ENCODE measurements at places on chromosomes 4 and X. TPM values are rescaled to one million over a fixed set of nuclear protein-coding genes. Genes with fewer than 3 reads are reported as not detected.

DNA sequence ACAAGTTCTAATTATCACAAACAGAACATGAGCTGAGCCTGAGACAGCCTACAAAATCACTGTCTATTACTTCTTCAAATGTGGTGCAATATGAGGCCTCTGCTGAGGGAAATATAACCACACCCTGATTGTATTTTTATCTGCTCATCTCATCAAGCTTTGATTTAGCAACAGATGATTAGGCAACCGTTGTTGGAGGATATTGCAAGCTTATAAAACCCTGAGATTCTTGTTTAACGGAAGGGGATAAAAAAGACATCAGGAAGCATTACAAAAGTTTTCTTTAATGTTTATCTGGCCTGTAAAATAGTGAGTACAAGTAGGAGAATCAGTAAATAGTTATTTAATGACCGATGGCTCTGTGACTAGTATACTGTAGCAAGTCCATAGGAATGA is 108.5 kb downstream of the ZNF330 start:
- no peak for DNase-seq
- no peaks in the 10 kb centered on the region for H3K36me3 ChIP-seq
- H3K4me3 ChIP-seq, result no peak overlapping the region
- no peaks in the 10 kb centered on the region for H3K4me1 ChIP-seq
- H3K27ac ChIP-seq, result no peak overlapping the region

PNCK gene
- 1.1 TPM for total RNA-seq

DNA sequence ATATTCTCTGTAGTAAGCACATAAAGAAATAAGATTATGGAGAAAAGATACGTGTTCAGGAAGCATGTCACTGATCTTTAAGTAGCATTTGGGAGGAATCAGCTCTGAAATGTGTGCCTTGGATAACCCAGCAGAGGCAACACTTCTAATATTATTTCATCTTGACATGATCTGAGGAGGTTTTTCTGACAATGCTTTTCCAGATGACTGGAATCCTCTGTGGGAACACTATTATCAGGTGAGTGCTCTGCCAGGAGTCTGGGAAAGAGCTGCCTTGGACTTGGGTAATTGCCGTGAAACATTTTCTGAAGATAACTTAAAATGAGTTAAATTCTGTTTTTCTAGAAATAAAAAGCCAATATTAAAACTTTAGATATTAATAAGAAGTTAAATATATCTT is 78.2 kb upstream of the QRFPR start:
- no peak for DNase-seq
- no peak overlapping the region for H3K4me3 ChIP-seq
- H3K27ac ChIP-seq, result no peak overlapping the region
- peaks cover 4% of the 10 kb centered on the region for H3K4me1 ChIP-seq
- H3K27me3 ChIP-seq, result peaks cover 26% of the 10 kb centered on the region
- H3K36me3 ChIP-seq, result no peaks in the 10 kb centered on the region

MAGED4 gene
- total RNA-seq, result 1.4 TPM
